ENCODE measurements at places on chromosomes 7 and 10.

GRCh38 chr7:25855854-25856782 lies 295.9 kb upstream of the NFE2L3 start:
- no peak for DNase-seq

DNA sequence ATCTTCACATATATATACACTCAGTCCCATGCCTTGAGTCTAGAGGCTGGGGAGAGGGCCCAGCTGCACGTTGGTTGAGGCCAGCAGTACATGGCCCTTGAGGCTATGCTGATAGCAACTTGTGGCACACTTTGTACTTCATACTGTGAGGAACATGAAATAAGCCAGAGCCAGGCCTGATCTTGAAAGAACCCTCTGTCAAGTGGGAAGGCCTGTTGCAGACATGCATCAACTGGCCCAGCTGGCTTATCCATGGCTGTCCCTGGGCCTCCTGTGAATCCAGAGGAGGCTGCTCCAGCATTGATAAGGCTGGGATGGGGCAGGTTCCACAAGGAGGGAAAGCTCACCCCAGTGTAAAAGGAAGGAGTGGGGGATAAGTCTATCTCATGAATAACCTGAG lies 140.4 kb downstream of the NRF1 start:
- DNase-seq, result no peak

- no peak for DNase-seq
Measured at GRCh38 chr7:139730746-139731612, 46.8 kb downstream of the HIPK2 start.

- DNase-seq, result no peak
Measured at GRCh38 chr10:103853428-103854264, 1.7 kb downstream of the SH3PXD2A start.

- no peak for DNase-seq
Measured at GRCh38 chr7:114851406-114852061, 70.4 kb upstream of the MDFIC start.

- no peak for DNase-seq
Measured at GRCh38 chr7:44102846-44103565, 1.1 kb upstream of the AEBP1 start.

- DNase-seq, result no peak
Measured at GRCh38 chr10:867807-868206, 63.7 kb downstream of the LARP4B start.

DNA sequence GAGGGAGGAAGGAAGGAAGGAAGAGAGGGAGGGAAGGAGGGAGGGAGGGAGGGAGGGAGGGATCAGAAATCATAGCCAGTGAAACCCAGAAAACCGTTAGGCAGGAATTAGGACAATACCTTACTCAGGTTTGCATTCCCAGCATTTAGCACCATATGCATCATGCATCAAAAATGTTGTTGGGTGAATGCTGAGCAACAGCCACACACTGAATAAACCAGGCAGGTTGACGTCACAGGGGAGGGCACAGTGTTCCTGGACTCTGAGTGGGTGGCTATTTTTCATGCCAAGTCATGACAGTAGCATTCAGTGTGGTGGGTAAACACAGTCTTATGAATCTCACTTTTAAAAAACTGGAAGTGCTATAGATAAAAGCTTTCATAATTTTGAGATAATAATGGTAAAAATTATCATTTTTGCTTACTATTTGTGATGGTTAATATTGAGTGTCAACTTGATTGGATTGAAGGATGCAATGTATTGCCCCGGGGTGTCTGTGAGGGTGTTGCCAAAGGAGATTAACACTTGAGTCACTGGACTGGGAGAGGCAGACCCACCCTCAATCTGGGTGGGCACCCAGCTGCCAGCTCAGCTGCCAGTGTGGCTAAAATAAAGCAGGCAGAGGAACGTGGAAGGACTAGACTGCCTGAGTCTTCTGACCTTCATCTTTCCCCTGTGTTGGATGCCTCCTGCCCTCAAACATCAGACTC lies 199.1 kb upstream of the PRKCQ start:
- DNase-seq, result no peak

All from activated T-cell treated with anti-CD3 and anti-CD28 coated beads for 24 hours (primary cell).